ENCODE measurements at places on chromosomes 5 and 9.

- no peak for DNase-seq
These were observed 60.1 kb downstream of the MAT2B start for GRCh38 chr5:163565492-163565891.

DNA sequence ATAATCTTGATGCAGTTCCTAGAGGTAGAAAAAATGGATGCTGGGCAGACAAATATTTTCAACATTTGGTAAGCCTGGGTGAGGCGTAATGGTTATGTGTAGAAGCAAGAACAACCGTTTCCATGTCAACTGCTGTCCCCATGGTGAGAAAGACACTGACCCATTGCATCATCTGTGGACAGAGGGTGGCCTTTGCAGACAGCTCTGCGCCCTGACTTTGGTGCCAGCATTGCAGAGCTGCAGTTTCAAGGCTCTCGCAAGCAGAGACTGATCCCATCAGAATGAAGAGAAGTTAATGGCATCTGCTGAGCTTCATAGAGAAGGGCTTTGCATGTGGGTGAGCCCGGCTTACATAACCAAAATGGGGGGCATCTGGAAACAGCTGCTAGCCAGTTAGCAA is 179.0 kb upstream of the ADRA1B start:
- DNase-seq: no peak

GRCh38 chr9:76403352-76403751 is 9.1 kb upstream of the RFK start:
- peak; percentile 9 for DNase-seq

GRCh38 chr5:73663161-73663859 is 37.3 kb downstream of the ARHGEF28 start:
- DNase-seq: no peak

GRCh38 chr9:69411931-69412740 is 87.1 kb downstream of the ENTREP1 start:
- DNase-seq: no peak

GRCh38 chr9:133572821-133573361 is 36.3 kb downstream of the FAM163B start:
- no peak for DNase-seq

- DNase-seq: no peak
These were observed 63.8 kb upstream of the DAPK1 start for GRCh38 chr9:87433853-87434252.

DNA sequence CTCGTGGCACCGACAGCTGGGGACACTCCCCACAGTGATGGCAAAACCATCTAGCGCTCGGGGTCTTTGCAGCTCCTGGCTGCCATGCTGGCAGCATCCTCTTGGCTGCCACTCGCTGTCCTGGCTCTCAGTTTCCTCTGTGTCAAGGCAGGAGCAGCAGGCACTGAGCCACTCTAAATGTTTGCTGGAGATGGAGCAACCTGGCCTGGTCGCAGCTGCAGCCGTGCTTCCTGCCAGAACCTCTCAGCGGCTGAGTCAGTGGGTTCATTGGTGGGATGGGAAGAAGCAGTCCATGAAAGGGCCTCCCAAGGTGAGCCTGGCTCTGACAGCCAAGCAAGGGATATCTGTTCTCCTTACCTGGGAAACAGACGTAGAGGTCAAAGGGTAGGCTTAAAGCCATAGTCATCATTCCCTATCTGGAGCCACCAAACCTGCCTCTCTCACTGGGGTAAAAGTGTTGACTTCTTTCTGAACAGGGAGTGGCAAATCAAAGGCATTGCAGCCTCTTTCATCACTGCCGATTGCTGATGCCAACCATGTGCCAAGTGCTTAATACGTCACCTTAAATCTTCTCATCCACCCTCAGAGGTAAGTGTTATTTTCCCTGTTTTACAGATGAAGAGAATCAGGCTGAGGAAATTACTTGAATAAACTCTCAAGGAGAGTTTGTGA is 304.8 kb upstream of the ZNF462 start:
- DNase-seq: no peak

- DNase-seq: no peak
These were observed 366.8 kb downstream of the FAM170A start for GRCh38 chr5:119996128-119996527.

GRCh38 chr5:159171274-159171673 is 38.1 kb downstream of the RNF145 start:
- no peak for DNase-seq

DNA sequence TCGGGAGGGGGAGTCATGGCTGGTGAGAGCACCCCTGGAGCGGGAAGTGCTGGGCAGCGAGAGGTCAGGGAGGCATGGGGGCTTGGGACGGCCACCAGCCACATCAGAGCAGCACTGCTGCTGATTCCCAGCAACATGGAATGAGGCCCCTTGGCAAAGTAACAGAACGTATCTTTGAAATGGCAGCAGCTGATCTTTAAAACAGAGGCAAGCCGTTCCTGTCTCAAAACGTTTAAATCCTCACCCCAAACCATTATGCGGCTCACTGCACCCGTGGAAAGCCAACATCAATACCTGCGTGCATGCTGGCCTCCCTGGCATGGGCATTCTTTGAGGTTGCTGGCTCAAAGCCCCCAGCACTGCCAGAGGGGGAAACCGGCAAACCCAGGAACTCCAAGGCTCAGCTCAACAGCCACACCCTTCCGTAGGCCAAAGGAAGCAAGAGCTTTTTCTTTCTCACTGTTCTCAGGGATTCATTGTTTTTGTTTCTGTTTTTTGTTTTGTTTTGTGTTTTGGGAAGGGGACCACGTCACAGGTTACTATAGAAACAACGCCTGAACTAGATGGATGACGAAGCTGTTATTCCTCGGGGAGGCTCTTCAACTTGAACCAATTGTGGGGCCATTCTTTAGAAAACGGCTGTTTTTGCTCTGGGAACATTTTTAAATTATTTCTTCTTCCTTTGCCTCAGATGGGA is 28.1 kb upstream of the OBP2B start:
- DNase-seq: peak; percentile 3

- no peak for DNase-seq
These were observed 83.3 kb downstream of the AOPEP start for GRCh38 chr9:94809778-94810177.

GRCh38 chr5:100519075-100519474 is 16.1 kb upstream of the FAM174A start:
- DNase-seq: no peak

- peak; percentile 55 for DNase-seq
These were observed 160.1 kb upstream of the ZNF608 start for GRCh38 chr5:124906339-124907097.

DNA sequence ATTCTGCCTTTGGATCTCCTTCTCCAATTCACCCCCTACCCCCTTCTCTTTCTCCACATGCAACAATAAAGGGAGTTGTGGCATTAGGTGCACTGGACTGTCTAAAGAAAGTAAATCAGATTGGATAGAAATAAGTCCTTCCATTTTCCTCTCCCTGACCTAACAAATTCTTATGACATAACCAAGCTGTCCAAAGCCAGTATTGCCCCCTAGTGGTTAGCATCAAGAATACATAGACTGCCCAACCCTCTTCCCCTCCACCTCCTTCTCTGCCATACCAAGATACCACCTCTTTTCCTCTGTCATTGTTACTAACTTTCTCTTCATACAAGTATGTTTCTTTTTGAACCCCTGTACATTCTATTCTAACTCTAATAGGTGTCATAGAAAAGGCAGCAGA is 45.7 kb downstream of the PPARGC1B start:
- DNase-seq: no peak

DNA sequence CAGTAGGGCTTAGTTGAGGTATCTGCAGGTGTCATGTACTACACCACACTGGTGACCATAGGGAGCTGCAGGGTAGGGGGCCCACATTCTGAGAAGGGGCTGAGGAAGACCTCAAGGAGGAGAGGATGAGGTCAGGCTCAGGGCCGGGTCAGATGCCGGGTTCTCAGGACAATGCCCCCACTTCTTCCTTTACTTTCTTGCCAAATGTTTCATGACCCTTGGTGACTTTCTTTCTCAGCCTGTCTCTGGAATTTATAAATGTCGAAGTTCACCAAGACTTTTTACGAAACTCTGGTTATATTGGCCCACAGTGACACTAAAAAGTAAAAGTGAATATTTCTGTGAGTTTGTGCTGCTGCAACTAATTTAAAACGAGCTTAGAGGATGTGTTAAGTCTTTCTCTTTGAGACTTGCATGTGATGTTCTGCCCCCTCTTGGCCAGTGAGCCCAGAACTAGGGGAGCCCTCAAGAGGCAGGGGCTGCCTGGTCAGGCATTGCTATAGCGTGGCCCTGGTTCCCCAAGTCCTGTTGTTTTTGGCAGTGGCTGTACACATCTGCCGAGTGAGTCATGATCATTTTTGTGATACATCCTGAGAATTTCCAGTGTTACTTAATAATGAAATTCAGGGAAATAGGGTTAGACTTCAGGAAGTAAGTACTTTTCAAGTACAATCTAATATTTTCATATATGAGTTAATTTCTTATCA is 11.2 kb downstream of the ACO1 start:
- no peak for DNase-seq

- no peak for DNase-seq
These were observed 34.2 kb downstream of the ASS1 start for GRCh38 chr9:130478736-130479575.

- DNase-seq: no peak
These were observed 109.0 kb upstream of the ATP10B start for GRCh38 chr5:160961038-160961437.

DNA sequence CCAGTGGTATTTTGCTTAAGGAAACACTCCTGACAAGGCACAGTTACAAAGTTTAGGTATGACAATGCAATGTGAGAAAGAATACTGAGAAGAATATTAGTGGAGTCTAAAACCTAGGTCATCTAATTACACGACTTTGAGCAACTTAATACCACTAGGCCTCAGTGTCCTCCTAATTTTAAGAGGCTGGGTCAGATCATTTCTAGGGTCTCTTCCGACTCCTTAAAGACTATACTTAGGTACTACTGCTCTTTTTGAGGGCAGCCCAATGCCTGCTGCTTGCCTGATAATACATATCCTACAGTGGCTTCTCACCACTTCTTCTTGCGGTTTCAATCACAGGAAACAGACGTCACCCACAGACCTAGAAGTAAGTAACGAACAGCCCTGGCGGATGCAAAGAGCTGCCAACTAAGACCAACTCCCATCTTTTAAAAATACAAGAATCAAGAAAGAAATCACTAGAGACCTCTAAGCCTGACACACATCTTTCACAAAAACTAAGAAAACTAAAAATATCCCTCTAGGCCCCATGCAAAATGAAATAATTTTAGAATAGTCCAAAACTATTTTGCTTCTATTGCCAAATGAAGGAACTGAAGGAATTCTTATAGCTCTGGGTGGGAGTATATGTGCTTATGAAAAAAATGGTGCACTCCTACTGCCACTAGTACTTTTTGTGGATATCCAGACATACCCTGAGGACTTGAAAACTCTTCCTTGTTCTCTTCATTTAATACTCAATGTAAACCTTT is 13.1 kb downstream of the DIAPH1 start:
- no peak for DNase-seq

DNA sequence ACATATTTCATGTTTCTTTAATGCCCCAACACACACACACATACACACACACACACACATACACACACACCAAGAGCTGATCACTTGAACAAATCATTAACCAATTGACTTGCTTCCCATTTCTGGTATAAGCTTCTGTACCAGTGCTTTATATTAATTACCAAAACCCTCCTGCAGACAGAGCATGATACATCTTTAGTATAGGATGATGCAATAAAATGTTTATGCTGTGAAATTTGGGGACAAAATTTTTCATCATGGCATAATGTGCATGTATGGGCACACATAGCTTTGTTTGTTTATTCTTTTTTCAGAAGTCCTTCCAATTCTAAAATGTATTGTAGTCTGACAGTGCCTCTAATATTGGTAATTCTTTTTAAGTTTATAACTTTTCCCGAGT is 34.5 kb downstream of the SLC1A3 start:
- no peak for DNase-seq

DNA sequence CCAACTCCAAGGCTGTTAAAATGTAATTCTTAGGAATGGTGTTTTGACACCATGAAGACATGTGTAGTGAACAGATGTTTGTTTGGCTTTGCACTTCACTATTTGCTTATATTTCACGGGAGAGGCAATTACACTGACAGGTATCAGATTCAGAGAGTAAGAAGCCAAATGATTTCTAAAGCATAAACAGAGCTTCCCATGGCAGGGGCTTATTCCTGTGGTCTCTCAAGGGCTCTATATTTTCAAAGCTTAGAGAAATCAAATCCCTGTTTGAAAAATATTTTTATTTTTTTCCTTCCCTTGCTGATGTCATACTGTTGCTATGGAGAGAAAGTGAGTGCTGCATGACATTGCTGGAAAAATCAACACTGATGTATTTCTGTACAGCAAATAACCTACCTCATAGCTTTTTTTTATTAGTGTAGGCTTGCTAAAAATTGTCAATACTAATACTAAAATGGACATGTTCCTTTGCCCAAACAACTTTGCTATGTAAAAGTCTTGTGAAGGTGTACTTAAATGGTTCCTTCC is 161.4 kb downstream of the GIN1 start:
- DNase-seq: no peak

GRCh38 chr5:55603922-55604321 is 69.2 kb upstream of the PLPP1 start:
- DNase-seq: no peak

- no peak for DNase-seq
These were observed 46.0 kb downstream of the AHRR start for GRCh38 chr5:367358-368130.

GRCh38 chr5:15254607-15255006 is 245.4 kb upstream of the FBXL7 start:
- no peak for DNase-seq

- DNase-seq: no peak
These were observed 6.1 kb downstream of the GARIN3 start for GRCh38 chr5:157160001-157160400.

GRCh38 chr5:147927901-147928300 is 21.6 kb upstream of the C5orf46 start:
- DNase-seq: no peak

DNA sequence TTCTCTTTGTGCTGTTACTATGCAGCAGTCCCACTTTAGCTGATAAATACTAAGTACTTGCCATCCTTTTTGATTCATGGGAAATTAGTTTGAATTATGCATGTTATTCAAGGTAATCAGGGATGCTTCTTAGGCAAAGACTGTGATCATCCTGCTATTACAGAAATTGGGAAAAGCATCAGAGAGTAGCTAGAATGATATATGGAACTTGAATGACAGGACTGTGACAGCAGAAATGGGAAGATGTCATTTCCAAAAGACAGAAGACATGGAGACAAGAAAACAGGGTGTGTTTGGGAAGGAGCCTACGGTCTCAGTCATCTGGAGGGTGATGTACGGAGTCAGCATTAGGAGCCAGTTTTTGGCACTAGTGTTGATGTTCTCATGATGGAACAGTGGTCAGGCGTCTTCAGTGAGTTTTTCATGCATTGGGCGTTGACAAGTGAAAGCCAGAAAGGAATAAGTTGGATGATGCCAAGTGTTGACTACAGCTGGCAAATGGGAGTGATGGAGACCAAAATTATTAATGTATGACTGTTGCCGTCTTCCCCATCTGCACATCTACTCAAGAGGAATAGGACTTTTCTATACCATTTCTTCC is 70.4 kb downstream of the TMEM167A start:
- DNase-seq: no peak

DNA sequence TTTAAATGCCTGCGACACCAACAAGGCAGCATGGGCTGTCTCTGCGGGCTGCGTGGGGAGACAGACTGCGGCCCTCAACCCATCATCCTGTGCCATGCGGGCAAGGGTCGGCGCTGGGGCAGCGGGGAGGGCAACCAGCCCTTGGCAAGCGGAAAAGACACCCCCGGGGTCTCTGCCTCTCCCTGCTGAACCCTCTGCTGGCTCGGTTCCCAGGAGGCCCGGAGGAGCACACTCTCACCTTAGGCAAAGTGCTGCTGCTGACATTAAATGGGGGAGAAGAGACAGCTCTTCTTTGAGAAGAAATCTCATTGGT is 129.6 kb upstream of the PPP1R26 start:
- DNase-seq: no peak

Measured in NCI-H2227 treated with DMSO at 0.1 percent for 48 hours (cell line).